Uterus (tissue), 4 donors: ENCODE measurements at places on chromosomes 2 and 18.

GRCh38 chr18:44181951-44182747 lies 498.5 kb upstream of the SETBP1 start:
- no peaks in the 10 kb centered on the region for H3K27me3 ChIP-seq
- no peaks in the 10 kb centered on the region for H3K4me1 ChIP-seq
- H3K4me3 ChIP-seq, result no peak overlapping the region
- no peak for DNase-seq
- H3K36me3 ChIP-seq, result no peaks in the 10 kb centered on the region

GRCh38 chr2:73253901-73254300 lies 19.8 kb downstream of the CCT7 start:
- H3K4me1 ChIP-seq, result no peaks in the 10 kb centered on the region
- no peak for DNase-seq
- H3K36me3 ChIP-seq, result no peaks in the 10 kb centered on the region
- no peak overlapping the region for H3K27ac ChIP-seq
- H3K27me3 ChIP-seq, result no peaks in the 10 kb centered on the region

- no peak overlapping the region for H3K4me3 ChIP-seq
- no peaks in the 10 kb centered on the region for H3K4me1 ChIP-seq
- no peaks in the 10 kb centered on the region for H3K27me3 ChIP-seq
- DNase-seq, result no peak
Observed at GRCh38 chr2:127196549-127196948, 23.6 kb downstream of the CYP27C1 start.

- peak; percentile 27 for DNase-seq
- peaks cover 7% of the 10 kb centered on the region for H3K4me1 ChIP-seq
- peak overlapping the region; percentile 80 for H3K27ac ChIP-seq
- no peaks in the 10 kb centered on the region for H3K36me3 ChIP-seq
- peak overlapping the region; percentile 65 for H3K4me3 ChIP-seq
- no peaks in the 10 kb centered on the region for H3K27me3 ChIP-seq
Observed at GRCh38 chr2:119367472-119368099, 809 bp downstream of the DBI start.

DNA sequence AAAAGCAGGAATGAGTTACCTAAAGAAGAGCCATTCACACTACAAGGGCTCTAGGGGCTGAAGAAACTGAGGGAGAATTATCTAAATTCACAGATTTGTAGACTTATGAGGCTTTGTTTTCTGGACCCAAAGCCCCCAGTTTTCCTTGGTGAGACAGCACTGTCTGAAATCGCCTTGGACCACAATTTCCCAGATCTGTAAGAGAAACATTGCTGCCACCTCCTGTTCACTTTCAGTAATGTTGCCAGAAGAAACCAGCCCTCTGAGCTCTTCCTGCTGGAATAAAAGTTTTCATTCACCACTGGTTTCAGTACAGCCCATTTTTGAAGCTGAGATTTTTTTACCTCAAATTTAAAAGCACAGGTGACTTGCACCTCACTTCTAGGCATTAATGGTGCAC lies 169.2 kb downstream of the CDH20 start:
- H3K27me3 ChIP-seq, result no peaks in the 10 kb centered on the region
- no peaks in the 10 kb centered on the region for H3K4me1 ChIP-seq
- H3K36me3 ChIP-seq, result no peaks in the 10 kb centered on the region
- no peak overlapping the region for H3K27ac ChIP-seq
- peak; percentile 19 for DNase-seq

DNA sequence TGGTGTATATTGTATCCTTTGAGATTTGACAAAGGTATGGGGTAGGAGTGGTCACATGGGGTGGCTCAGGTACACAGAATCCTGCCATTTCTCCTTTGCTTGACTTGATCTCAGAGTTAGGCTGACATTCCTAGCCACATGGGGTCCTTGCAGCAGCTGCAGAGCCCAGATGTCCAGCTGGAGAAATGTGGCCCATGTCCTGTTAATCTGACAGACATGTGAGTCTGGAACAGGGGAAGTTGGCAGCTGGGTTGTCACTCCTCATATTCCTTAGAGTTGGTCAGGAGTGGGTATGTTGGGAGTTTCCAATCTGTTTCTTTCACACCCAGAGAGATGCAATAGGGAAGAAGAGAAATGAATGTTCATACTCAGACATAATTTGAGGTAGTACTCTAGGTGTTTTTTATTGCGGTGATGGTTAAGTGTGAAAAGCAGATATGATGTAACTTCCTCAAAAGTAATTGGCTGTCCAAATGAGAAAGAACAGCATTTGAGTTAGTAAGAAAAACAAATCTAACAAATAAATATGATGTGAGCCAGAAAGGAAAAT lies 402.6 kb upstream of the MEIS1 start:
- no peaks in the 10 kb centered on the region for H3K27me3 ChIP-seq
- no peak for DNase-seq
- no peak overlapping the region for H3K27ac ChIP-seq
- H3K4me3 ChIP-seq, result no peak overlapping the region
- no peaks in the 10 kb centered on the region for H3K4me1 ChIP-seq

DNA sequence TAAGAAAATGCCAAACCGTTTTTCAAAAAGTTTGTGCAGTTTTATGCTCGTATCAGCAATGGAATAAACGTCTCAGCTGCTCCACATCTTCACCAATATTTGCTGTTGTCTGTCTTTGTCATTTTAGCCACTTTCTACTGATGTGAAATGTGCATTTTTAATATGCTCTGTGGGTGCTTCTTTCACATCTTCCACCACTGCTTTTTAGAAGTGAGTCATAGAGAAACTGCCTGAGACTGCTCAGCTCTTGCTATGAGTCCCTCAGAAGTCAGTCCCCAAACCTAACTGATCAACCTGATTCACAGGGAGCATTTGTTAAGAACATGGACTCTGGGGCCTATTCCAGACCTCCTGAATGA lies 41.0 kb upstream of the EPC2 start:
- H3K27ac ChIP-seq, result no peak overlapping the region
- no peaks in the 10 kb centered on the region for H3K4me1 ChIP-seq

GRCh38 chr2:147623328-147623727 lies 221.5 kb upstream of the ACVR2A start:
- no peak for DNase-seq
- H3K4me1 ChIP-seq, result no peaks in the 10 kb centered on the region
- no peak overlapping the region for H3K4me3 ChIP-seq

- no peaks in the 10 kb centered on the region for H3K27me3 ChIP-seq
- peaks cover 10% of the 10 kb centered on the region for H3K4me1 ChIP-seq
- H3K4me3 ChIP-seq, result peak overlapping the region; percentile 72
Observed at GRCh38 chr2:3377279-3377611, 373 bp downstream of the EIPR1 start.

GRCh38 chr2:237886685-237887481 lies 27.5 kb downstream of the RAMP1 start:
- H3K4me3 ChIP-seq, result no peak overlapping the region
- no peaks in the 10 kb centered on the region for H3K36me3 ChIP-seq
- H3K27ac ChIP-seq, result peak overlapping the region; percentile 100
- H3K4me1 ChIP-seq, result peaks cover 46% of the 10 kb centered on the region

- H3K4me3 ChIP-seq, result no peak overlapping the region
- H3K27ac ChIP-seq, result no peak overlapping the region
- DNase-seq, result no peak
- H3K36me3 ChIP-seq, result no peaks in the 10 kb centered on the region
- no peaks in the 10 kb centered on the region for H3K27me3 ChIP-seq
Observed at GRCh38 chr18:5662586-5663090, 118.8 kb upstream of the EPB41L3 start.

- H3K27me3 ChIP-seq, result no peaks in the 10 kb centered on the region
- H3K27ac ChIP-seq, result no peak overlapping the region
- no peak overlapping the region for H3K4me3 ChIP-seq
- no peaks in the 10 kb centered on the region for H3K4me1 ChIP-seq
Observed at GRCh38 chr2:40148334-40148733, 303.6 kb downstream of the SLC8A1 start.

GRCh38 chr18:59631583-59632181 lies 65.5 kb downstream of the CCBE1 start:
- H3K4me3 ChIP-seq, result no peak overlapping the region
- H3K36me3 ChIP-seq, result no peaks in the 10 kb centered on the region
- H3K4me1 ChIP-seq, result no peaks in the 10 kb centered on the region
- no peak overlapping the region for H3K27ac ChIP-seq
- H3K27me3 ChIP-seq, result no peaks in the 10 kb centered on the region
- no peak for DNase-seq

DNA sequence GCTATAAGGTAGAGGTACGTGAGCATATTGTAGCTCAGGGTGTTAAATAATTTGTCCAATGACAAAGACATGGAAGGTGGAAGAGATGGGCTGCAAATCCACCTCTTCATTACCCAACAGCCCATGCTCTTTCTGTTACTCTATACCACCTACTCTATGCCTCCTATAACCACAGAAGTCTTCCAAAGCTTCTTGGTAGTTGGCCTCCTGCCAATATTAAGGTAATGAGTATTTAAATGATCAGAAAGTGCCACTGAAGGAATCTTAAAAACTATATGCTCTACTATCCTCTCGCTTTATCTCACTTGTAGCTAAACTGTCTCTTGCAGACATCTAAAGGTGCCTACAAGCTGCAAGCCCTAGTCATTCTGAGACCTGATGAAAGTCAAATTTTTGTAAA lies 41.1 kb downstream of the SULT1C2 start:
- no peaks in the 10 kb centered on the region for H3K36me3 ChIP-seq
- no peak overlapping the region for H3K27ac ChIP-seq
- no peaks in the 10 kb centered on the region for H3K4me1 ChIP-seq
- no peak for DNase-seq

DNA sequence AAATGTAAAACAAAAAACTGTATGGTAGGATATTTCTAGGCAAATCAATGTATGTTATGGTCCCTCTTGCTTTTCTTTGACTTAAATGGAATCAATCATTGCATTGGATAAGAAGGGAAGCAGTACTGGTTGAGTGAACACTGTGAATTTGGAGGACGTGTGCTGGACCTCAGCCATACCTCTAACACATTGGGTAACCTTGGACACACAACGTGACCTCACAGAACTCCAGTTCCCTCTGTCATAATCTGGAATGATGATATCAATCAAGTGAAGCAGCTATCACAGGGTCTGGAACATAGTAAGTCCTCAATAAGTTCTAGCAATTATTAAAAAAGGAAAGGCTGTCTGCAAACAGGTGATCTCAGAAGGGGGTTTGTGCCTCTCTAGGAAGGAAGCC lies 474.9 kb upstream of the TCF4 start:
- H3K4me3 ChIP-seq, result no peak overlapping the region
- H3K36me3 ChIP-seq, result no peaks in the 10 kb centered on the region
- H3K4me1 ChIP-seq, result no peaks in the 10 kb centered on the region
- DNase-seq, result no peak
- H3K27ac ChIP-seq, result no peak overlapping the region

- H3K4me1 ChIP-seq, result peaks cover 3% of the 10 kb centered on the region
- no peak for DNase-seq
- H3K4me3 ChIP-seq, result no peak overlapping the region
- H3K27ac ChIP-seq, result no peak overlapping the region
- H3K27me3 ChIP-seq, result no peaks in the 10 kb centered on the region
Observed at GRCh38 chr2:85765081-85765731, 11.4 kb downstream of the ATOH8 start.

DNA sequence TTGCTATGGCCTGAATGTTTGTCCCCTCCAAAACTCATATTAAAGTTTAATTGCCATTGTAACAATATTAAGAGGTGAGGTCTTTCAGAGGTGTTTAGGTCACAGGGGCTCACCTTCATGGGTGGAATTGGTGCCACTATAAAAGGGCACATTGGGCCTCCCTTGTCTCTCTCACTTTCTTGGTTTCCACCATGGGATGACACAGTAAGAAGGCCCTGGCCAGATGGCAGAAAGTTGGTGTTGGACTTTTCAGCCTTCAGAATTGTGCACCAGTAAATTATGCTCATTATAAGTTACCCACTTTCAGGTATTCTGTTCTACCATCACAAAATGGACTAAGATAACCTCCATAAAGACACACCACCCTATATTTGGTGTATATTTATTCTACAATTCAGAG lies 102.1 kb downstream of the KLHL14 start:
- no peaks in the 10 kb centered on the region for H3K36me3 ChIP-seq
- no peaks in the 10 kb centered on the region for H3K4me1 ChIP-seq
- DNase-seq, result no peak

DNA sequence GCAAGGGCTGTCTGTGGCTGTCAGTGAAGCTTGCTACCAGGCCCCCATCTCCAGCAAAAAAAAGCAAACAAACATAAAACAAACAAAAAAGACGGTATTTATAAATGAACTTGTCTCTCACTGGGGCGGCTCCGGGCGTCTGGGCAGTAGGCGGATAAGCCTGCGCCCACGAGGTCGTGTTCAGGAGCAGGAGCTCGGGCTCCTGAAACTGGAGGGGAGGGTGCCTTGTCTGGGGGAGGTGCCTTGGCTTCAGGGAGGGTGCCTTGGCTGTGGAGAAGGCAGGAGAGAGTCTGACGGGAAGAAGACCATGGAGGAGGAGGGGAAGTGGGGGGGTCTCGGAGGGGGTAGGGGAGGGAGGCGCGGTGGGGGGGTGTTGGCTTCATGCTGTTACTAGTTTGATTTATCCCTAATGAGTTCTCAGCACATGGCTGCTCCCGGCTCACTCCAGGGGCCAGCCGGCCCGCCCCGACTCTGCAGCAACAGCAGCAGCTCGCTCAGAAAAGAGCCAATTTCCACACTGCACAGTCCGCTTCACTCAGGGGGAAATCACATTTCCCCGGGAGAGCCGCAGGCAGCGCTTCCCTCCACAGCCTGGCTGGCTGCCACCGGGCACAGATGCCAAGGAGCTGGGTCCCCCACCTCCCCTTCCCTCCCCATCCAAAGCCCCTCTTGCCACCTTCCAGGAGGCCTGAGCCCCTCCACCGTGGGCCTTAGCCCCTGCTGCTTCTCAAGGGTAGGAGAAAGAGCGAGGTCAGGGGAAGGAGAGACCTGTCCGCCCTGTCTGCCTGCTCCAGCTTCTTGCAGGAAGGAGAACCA lies 38.7 kb downstream of the PSD4 start:
- peak; percentile 65 for DNase-seq
- H3K4me1 ChIP-seq, result peaks cover 4% of the 10 kb centered on the region
- H3K36me3 ChIP-seq, result no peaks in the 10 kb centered on the region
- peak overlapping the region; percentile 13 for H3K4me3 ChIP-seq
- no peaks in the 10 kb centered on the region for H3K27me3 ChIP-seq

DNA sequence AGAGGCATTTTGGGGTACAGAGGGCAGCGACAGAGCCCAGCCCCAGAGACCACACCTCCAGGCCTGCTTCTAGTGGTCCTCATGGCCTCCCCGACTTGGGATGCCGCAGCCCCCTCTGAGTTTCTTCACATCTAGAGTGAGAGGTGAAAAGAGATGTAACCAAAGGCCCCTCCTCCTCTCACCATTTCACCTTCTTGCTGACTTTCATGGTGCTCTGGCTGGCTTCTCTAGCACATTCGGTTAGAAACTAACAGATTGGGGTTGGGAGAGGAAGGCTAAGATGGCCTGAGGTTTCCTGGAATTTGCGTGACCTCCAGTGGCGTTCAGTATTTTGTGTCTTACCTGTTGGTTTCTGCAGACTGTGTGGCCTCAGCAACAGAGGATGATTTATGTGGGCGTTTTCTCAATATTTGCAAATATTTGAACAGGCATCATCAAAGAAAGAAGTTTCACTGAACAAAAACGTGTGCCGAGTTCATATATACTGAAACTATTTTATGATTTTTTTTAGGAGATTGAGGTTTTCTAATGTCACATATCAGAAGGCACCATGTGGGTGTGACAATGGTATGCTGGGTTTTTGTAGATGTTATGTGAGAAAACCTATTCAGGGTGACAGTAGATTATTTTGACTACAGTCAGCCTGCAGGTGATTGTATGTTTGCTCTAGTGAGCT lies 69.9 kb upstream of the BCL2L11 start:
- no peak for DNase-seq
- no peak overlapping the region for H3K27ac ChIP-seq
- no peak overlapping the region for H3K4me3 ChIP-seq
